ENCODE measurements at places on chromosomes 13 and 19.

DNA sequence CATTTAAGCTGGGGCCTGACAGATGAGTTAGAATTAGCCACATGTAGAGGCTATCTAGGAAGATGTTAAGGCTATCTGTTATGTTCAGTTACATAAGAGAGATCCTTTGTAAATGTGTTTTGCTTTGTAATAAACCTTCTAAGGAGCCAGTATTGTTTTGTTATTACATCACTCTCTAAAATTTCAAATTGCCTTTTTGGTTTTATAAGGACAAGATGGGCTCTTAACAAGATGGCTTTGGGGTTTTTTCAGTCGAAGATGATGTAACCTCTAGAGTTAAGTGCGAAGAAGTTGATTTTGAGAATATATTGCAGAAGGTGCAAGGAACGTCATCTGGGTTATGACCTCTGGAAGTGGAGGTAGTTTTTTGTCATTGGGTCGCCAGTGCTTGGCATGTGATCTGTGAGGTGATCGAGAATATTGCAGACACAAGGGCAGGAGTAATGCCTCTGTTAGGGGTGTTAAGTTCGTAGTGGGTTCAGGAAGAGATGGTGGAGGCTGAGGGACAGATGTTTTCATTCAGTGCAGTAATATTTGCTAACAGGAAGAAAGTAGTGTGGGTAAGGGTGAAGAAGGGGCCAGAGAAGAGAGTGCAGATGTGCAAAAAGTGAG, 12.7 kb downstream of the LSM14A start:
- no peak for DNase-seq

DNA sequence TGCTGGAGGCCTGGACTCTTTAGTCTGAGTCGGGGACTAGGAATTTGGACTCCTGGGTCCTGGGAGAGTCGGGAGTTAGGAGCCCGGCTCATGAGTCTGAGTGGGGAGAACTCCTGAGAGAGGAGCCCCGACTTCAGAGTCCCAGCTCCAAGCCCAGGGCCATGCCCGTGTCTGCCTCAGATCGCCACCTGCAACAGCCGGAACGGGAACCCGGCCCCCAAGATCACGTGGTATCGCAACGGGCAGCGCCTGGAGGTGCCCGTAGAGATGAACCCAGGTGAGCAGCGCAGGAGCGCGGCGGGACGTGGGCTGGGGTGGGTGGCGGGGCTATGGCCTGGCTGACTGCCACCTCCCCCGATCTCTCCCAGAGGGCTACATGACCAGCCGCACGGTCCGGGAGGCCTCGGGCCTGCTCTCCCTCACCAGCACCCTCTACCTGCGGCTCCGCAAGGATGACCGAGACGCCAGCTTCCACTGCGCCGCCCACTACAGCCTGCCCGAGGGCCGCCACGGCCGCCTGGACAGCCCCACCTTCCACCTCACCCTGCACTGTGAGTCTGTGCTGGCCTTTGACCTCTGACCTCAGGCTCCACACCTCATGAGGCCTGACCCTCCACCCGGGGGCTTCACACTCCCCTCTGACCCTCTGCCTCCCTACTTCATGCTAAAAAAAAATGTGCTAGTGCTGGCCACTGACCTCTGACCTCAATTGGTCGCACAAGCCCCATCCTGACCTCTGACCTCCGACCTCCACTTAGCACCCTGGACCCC, 4.4 kb downstream of the BCAM start:
- no peak for DNase-seq

GRCh38 chr13:72875233-72875632, 93.3 kb downstream of the PIBF1 start:
- no peak for DNase-seq

DNA sequence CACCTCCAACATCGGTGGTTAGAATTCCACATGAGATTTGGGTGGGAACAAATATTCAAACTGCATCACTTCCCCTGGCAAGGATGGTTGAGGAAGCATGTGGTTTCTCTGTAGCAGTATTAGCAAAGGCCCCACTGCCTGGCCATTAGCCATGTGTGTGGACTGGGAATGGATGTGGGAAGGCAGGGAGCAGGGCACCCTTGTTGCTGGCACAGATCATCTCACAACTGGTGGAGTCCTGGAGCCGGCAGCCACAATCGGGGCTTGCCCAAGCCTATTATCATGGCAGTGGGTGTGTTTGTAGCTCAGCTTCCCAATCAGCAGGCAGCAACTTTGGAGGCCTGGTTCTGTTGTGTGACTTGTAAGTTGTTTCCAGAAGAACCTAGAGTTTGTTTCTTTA, 391.9 kb downstream of the DLEU7 start:
- no peak for DNase-seq

DNA sequence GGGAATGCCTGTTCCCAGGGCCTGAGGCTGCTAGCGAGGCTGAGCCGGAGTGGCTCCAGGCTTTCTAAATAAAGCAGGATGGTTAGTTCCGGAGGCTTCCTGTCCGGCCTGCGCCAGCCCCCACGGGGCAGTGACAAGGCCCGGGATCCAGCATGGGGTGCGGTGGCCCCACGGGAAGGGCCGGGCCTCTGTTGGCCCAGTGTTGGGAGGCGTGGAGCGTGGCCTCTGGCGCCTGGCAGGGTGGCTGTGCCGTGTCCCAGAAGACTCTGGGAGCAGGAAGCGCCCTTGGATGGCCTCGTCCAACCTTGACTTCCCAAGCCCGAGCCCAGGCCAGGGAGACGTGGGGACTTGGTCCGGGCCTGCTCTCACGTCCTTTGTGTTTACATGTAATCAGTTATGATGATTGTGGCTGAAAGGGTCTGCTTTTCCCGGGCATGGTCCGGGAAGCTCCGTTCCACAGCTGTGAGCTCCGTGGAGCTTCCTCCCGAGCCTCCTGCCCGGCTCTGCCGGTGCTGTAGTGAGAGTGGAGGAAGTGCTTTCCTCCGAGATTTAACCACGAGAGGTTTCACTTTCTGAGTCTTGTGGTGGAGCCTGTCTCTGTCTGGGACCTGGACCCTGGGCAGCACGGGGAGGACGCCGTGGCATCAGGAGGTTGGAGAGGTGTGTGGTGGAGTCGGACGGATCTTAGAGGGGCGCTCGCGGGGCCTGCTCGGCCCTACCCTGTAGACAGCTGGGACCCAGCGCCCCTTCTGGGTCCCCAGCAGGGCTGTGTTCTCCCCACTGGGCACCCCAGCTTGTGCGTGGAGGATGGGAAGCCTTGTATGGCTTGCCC, 4.6 kb downstream of the GNA11 start:
- DNase-seq: no peak

DNA sequence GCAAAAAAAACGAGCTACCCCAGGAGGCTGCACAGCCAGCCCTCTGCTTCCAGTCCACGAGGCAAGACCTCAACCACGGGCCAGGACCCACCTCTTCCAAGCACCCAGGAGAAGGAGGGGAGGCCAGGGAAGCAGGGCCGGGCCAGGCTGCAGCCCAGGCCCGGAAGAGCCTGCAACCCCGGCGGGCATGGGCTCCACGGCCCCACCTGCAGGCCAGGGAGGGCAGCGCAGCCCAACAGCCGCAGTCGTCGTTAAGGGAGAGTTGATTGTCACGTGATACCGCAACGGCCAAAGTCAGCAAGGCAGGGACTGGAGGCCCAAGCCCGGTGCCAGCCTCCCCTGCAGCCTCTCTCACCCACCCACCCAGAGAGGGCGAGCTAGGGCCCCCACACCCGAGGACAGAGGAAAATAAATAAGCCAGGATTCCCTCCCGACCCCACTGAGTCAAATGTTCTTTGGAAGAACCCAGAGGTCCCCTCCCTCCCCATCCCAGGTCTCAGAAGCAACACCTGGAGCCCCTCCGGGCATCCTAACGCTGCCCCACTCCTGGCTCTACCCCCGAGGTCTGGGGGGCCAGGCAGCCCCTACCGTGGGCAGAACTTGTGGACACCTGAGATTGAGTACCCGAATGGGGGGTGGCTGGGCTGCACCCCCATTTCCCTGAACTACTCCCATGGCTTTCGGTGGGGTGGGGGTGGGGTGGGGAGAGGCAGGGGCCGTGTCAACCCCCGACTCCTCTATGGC, 5.2 kb upstream of the REXO1 start:
- DNase-seq: peak; percentile 89

GRCh38 chr13:97743938-97744337, 209.5 kb upstream of the IPO5 start:
- no peak for DNase-seq

GRCh38 chr19:28633319-28634018, 579.5 kb downstream of the UQCRFS1 start:
- peak; percentile 51 for DNase-seq

DNA sequence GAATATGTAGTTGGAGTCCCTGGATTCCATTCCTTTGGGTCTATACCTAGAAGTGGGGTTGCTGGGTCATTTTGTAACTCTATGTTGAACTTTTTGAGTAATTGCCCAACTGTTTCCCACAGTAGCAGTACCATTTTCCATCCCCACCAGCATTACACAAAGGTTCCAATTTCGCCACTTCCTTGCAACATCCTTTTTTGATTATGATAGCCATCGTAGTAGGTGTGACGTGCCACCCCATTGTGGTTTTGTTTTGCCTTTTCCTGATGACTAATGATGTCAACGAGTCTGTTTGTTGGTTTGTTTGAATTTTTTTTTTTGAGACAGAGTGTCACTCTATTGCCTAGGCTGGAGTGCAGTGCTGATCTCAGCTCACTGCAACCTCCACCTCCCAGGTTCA, 3.3 kb upstream of the PEX11G start:
- DNase-seq: peak; percentile 54

GRCh38 chr13:97976610-97977521, 23.4 kb downstream of the IPO5 start:
- no peak for DNase-seq

- no peak for DNase-seq
Measured at GRCh38 chr13:81738364-81738763, 1397.4 kb upstream of the SPRY2 start.

GRCh38 chr19:50496189-50497021, 14.6 kb downstream of the JOSD2 start:
- no peak for DNase-seq

- DNase-seq: peak; percentile 63
Measured at GRCh38 chr19:49157445-49158224, at the start of gene TRPM4. TRPM4 (plus strand) TSS chr19:49157792; CDS start chr19:49157867, 75 bp downstream.

GRCh38 chr19:48379058-48379457, 12.3 kb downstream of the KDELR1 start:
- DNase-seq: no peak

GRCh38 chr19:24166055-24166454, 79.1 kb downstream of the ZNF254 start:
- DNase-seq: no peak

GRCh38 chr13:20828539-20829364, 55.0 kb upstream of the EEF1AKMT1 start:
- no peak for DNase-seq

DNA sequence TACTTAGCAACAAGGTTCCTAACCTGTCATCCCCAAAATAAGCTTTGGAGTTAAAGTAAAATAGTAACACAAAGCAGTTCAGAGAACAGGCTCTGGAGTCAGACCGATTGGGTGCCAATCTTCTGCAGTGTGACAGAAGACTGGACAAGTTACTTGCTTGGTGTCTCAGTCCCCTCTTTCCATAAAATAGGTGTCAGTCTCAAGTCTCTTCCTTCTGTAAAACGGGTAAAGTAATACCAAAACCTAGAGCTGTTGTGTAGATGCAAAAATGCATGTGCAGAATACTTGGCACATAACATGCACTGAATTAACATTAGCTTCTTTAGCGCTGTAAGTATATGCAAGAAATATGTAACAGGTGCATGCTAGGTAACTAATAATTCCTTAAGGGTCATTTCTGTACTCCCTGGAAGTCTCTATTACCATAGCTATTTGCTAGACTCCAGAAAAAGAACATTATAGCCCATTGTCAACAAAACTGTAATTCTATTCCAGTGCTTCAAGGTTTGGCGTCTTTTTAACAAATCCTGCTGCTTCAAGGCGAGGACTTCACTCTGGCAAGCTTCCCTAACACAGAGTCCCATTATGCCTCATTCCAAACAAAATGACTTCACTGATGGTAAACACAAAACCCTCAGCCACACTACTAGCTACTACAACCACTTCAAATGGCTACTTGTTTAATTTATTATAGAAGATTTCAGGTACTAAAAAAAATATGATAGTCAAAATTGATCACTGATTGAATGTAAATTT, 32.8 kb downstream of the ELF1 start:
- DNase-seq: no peak

- DNase-seq: peak; percentile 85
Measured at GRCh38 chr19:13162724-13163608, 12.8 kb downstream of the IER2 start.

GRCh38 chr19:9406798-9407352, 28.5 kb downstream of the ZNF266 start:
- peak; percentile 61 for DNase-seq

DNA sequence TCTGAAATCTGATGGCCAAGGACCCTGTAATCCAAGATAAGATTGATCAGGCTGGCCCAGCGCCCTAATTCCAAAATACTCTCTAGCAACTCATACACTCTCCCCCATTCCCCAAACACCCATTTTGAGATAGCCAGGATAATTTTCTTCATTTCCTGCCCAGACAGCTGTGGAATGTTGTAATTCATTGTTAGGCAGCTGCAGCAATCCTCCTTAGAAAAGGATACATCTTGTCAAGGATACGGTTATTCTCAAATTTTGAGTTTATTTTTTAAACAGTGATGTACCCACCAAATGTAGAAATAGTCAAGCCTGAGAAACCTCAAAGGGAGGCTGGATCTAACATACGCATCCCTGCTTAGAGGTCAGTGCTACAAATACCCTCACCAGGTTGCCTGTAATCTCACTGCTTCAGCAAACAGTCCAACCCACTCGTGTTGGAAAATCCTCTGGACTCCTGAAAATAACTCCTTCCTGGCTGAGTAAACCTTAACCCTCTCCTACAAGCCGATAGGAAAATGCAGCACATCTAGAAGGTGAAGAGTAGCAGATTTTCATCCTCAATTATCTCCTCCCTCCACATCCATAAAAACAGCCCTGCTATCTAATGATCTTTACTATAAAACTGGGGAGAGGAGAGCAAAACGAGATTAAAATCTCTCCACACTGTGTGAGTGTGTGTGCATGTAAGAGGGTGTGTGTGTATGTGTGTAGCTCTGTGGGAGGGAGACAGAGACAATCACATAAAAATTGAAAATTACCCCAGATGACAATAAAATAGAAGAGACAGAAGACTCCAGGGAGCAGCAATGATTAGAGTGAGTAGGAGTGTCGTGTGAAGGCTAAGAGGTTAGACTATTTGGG, 683.1 kb downstream of the DIAPH3 start:
- DNase-seq: no peak

DNA sequence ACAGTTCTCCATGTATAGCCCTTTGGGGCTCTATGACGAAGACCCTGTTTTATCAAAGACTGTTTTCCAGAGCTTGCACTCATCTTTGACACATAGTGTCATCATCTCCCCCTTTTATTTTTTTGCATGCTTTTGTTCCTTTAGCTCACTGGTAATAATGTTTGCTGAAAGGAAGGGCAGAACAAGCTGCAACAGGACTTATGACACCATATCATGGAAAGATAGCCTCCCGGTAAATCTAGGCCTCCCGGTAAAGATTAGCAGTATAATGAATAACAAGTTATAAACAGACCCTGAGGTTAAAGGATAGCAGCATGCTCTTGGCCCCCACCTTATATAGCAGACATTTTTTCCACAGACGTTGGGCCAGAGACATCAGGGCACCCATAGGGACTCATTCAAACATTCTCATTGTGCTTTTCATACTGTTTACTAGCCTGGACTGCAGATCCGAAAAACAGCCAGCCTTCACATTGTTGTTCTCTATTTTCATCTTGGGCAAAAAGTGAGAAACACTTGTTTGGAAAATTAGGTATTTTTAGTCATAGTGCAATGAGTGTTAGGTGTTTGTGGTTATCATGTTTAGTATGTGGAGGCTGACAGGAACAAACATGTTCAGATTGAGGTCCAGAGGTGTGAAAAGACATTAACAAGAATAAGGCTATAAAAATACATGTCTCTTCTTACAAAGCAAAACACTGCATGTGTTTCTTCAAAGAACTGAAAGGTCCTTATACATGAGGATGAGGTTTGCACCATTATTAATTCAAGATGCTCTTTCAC, 136.9 kb upstream of the SPRY2 start:
- no peak for DNase-seq

- DNase-seq: peak; percentile 93
Measured at GRCh38 chr19:18450931-18451836, 13.3 kb upstream of the ISYNA1 start.
